ENCODE measurements at places on chromosomes 11 and 22.
A peak's percentile ranks its signal among the peaks of the same experiment; 100 is the strongest.

DNA sequence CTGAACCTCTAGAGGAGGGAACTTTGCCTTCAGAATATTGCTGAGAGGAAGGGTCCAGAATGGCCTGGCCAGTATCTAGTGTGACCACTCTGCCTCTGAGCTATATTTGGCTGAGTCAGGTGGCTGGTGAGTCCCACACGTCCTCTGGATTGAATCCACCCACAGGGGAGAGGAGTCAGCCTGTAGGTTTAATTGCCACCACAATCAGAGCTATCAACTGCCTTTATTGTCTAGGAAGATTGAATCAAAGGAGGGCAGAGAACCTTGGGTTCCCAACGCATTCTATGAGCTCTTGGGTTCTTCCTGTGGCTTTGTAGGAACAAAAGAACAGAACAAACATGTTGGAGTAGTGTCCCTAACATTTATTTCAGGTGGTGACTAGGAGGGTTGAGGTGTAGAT, 67.7 kb downstream of the ST3GAL4 start:
- no peak for DNase-seq

GRCh38 chr22:25143156-25144076, 56.2 kb upstream of the CRYBB3 start:
- no peak for DNase-seq

GRCh38 chr22:44031158-44031952, 7.3 kb downstream of the PARVB start:
- no peak for DNase-seq

DNA sequence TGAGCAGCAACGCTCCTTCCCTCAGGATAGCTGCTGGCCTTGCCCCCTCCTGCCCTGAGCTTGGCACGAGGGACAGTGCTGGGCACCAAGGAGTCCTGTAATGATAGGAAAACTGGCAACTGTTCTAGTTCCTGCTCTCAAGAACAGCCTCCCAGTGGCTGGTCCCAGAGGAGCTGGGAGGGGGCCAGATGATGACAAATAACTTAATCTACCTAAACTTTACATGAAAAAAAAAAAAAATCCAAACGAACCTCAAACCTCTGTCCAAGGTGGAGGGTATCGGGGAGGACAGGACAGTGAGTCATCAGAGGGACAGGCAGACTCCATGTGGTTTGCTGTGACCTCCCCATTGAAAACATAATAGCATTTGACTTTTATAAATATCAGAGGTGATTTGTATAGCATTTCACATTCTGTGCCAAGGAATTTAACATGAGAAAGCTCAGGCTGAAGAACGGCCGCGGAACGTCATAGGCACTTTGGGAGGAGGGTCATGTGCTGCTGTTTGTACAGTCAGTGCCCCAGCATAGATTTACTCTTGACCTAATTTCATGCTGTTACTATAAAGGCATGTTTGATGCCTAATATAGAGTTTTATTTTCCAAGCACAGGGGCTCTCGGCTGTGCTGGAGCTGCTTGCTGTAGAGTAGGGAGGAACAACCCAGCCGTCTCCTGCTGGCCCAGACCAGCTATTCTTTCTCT, 98.2 kb upstream of the NNMT start:
- no peak for DNase-seq

- DNase-seq: no peak
Measured at GRCh38 chr22:32573991-32574390, 99.4 kb downstream of the FBXO7 start.

- no peak for DNase-seq
Measured at GRCh38 chr11:69841859-69842698, 22.9 kb upstream of the FGF3 start.

GRCh38 chr11:121445071-121445768, 6.9 kb upstream of the SORL1 start:
- DNase-seq: no peak

GRCh38 chr11:81377418-81377817, 1356.2 kb downstream of the FAM181B start:
- no peak for DNase-seq

DNA sequence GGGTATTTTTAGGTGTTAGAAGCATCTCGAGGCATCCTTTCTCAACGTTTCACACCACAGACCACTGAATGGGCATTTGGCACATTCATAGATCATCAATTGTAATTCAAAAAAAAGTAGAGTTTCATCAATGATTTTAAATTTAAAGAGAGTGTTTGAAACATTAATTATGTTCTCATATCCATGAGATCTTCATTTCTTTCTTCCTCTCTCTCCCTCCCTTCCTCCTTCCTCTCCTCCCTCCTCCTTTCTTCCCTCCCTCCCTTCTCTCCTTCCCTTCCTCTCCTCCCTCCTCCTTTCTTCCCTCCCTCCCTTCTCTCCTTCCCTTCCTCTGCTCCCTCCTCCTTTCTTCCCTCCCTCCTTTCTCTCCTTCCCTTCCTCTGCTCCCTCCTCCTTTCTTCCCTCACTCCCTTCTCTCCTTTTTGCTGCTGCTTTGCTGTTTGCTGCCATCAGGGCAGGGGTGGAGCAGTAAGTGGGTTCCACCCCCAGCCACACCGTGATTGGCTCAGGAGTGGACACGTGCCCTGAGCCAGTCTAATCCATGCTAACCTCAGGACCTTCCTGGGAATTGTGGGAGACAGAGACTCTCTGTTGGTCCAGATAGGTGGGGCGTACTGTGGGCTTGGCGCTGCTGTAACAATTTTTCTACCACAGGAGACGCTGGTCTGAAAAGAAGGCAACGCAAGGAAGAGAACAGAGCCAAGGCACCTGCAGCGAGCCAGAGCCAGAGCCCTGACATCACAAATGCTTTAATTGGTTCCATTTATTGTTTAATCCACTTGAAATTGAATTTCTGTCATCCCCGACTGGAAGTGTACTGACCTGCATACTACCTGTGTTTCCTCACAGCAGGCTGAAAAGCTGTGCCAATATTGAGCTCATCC, 33.7 kb upstream of the APOBEC3A start:
- DNase-seq: no peak

- no peak for DNase-seq
Measured at GRCh38 chr22:20013382-20013871, 3.2 kb downstream of the ARVCF start.

DNA sequence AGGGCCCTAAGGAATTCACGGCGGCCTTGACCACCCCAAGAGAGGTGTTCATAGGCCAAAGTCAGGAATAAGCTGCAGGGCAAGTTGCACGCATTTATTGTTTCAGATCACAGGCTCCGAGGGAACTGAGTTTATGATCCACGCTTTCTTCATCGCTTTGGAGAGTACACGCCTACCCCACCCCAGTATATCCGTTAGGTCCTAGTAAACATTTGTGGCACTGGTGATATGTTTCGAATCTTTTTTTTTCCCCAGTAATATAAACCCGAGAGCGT, 805 bp downstream of the GANAB start:
- DNase-seq: no peak

GRCh38 chr11:92659793-92660192, 309.7 kb upstream of the MTNR1B start:
- DNase-seq: no peak

DNA sequence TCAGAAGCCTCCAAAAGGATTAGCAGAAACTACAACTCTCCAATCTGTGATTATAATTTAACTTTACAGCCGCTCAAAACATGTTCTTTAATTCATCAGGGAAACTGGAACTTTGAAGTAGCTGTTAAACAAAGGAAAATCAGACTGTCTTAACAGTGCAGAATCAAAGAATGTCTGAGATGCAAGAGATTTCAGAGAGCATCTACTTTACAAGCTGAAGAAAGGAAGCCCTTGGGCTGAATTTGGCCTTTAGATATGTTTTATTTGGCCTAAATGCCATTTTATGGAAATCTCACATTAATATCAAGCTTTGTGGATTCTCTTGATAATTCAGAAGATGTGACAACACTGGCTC, 281.5 kb upstream of the CTSC start:
- no peak for DNase-seq

DNA sequence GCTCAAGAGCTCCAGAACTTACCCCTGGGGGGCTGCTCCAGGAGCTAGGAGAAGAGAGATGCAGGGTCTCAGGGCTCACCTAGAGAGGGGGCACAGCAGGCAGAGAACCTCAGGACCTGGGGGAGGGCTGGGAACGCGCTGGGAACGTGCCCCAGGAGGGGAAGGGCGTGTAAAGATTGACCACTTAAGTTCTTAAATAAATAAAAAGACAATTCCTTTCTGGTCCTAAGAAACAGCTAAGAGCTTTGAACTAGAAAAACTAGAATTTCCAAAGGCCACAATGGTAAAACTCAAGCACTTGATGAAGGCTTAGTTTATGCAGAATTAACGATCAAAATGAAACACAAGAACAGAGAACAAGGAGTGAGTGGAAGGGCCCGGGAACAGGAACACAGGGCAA, 89.1 kb downstream of the CELSR1 start:
- DNase-seq: no peak

DNA sequence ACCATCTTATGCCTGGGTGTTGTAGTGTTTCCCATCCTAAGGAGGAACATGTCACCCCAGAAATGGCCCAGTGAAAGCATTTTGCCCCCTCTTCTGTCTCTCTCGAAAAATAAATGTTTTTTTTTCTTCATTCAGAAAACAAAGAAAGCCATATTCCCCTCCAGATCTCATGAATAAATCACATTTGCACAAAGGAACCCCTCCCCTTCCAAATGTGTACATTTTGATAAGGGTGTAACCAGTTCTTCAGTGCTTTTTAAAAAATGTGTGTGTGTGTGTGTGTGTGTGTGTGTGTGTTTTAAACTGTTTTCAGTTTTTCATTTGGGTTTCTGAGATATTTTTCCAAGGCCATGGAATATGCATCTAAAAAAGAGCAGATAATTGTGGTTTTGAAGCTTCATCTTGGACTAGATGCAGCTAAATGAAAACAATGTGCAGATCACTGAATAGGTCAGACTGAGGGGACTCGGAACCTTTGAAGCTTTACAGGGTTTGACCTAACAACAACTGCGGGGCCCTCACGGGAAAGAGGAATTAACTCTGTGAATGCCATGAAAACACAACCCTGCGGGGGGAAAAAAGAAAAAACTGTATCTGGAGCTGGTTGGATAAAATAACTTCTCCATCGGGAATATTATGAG, 76.4 kb downstream of the YAP1 start:
- no peak for DNase-seq

DNA sequence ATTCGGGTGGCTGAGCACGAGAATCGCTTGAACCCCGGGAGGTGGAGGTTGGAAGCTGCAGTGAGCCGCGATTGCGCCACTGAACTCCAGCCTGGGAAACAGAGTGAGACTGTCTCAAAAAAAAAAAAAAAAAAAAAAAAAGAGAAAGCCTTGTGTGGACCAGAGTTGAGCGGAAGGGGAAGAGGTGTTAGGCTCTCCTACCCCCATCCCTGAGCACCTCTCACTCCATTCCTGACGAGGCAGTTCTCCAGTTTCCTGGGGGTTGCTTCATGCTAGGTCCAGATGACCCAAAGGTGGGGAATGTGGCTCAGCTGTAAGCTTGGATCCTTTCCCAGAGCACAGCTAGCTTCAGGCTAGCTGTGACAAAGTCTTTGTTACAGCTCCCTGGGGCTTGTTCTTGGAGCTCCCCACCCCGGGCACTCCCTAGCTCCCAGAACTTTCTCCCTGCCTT, 8.8 kb upstream of the DNAL4 start:
- no peak for DNase-seq

DNA sequence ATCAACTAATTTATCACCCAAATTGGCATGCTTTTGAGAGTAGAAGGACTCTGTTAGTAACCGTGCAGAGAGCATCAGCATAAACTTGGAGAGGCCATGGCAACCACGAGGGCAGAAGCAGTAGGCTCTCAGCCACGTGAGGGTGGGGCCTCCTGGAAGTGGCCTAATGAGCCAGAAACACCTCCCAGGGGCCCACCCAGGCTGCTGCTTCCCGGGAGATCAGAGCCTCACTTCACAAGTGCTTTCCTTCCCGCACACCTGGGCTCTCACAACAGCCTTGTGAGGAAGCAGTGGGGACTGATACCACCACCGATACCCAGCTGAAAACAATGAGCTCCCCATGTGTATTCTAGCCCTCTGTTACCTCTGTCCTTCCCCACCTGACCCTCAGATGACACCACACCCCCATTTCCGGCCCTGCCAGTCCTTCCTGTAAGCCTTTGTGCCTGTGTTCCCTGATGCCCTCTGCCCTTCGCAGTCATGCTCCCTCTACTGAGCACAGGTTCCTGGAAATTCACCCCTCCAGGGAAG, 17.0 kb downstream of the TRIM29 start:
- no peak for DNase-seq

- DNase-seq: no peak
Measured at GRCh38 chr11:8389029-8389996, 125.6 kb upstream of the LMO1 start.

- DNase-seq: no peak
Measured at GRCh38 chr11:110621826-110622225, 90.4 kb downstream of the ARHGAP20 start.

DNA sequence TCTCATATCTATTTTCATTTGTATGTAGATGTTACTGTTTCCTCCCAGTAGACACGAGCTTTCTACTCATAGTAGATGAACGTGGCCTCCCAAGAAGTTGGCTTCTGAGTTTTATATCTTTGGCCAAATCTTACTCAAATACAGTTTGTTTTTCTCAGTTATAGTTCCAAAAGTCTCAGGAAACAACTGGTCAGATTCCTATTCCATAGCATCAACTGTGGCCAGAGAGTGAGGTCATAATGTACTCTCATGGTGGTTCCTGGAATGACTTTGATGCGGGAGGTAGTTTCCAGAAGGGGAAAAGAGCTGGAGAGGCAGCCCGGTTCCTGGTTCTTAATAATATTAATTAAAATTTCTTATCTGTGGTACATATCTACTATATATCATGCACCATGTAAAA, 77.3 kb downstream of the SLC17A6 start:
- DNase-seq: no peak

- DNase-seq: no peak
Measured at GRCh38 chr22:42091455-42091782, 847 bp upstream of the NDUFA6 start.

- no peak for DNase-seq
Measured at GRCh38 chr11:78489184-78489583, 71.6 kb upstream of the GAB2 start.

- DNase-seq: no peak
Measured at GRCh38 chr11:120281143-120281795, 41.3 kb downstream of the POU2F3 start.

GRCh38 chr11:59187035-59187434, 15.1 kb downstream of the DTX4 start:
- no peak for DNase-seq

GRCh38 chr11:76265771-76266241, 59.5 kb upstream of the WNT11 start:
- no peak for DNase-seq

DNA sequence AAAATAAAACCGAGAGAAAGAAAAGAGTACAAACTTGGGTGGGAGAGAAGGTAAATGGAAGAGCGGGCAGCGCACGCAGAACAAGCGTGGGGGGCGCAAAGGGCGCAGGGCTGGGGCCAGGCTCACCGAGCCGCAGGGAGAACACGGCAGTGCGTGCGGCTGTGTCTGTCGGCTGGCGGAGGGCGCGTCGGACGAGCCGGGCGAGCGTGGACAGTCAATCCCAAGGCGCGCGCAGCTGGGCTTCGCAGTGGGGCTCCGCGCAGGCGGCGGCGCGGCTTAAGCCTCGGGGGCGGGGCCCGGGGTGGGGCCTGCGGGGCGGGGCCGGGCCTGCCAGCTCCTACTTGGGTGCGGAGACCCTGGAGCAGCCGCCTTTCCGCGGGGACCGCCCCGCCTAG, at the start of gene UCP2:
UCP2 (minus strand) TSS at position 249 of the 395 bp plus-strand sequence. CDS start 4,465 bp downstream, outside the sequence.
- DNase-seq: peak; percentile 73
